ENCODE measurements at places on chromosomes 7 and 10.

DNA sequence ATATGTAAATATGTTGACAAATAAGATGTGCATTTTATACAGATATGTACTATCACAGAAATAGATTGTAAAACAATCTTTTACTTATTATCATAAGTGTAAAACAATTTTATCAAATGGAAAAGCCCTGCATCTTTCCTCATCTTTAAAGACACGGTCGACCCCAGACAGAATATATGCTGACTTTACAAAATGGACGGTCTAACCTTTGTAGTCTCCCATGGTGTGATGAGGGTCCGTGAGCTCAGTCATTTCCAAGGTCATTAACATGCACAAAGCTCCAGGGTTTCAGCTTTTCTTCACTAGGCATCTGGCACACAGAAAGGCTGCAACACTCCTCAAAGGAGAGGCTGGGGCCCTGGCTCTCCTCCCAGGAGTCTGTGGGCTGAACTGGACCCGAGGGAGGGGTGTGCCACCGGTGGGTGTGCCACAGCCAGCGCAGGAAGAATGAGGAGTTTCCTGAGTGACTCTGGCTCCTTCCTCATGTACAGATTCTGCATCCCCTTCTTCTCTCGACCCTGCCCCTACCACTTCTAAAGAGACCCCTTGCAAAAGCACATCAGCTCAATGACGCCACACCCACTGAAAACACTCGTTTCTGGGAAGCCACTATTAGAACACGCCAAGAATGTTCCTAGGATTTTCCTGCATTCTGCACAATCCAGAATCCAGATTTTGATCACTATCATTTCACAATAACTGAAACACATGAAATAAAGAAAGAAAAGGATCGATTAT is 26.2 kb upstream of the ABLIM1 start:
- peak; percentile 48 for DNase-seq

DNA sequence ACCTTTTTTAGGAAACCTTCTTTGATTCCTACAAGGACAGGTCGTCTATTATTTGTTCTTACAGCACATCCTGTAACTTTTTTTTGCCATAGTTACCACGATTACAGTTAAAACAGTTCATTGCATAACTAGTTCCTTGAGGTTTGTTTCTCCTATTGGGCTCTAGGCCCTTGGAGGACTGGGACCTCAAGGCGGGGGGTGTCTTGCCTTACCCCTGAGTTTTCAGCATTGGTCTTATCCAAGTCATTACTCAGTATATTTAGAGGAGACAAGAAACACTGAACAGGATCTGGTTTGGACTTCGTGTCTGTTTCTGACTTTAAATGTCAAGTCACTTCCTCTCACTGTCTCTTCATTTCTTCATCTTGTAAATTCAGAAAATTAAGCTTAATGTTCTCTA is 369.8 kb downstream of the SDK1 start:
- no peak for DNase-seq

- DNase-seq: no peak
Observed at GRCh38 chr10:104318326-104318725, 19.9 kb downstream of the ITPRIP start.

GRCh38 chr7:51070151-51070550 is 246.5 kb downstream of the COBL start:
- DNase-seq: no peak

DNA sequence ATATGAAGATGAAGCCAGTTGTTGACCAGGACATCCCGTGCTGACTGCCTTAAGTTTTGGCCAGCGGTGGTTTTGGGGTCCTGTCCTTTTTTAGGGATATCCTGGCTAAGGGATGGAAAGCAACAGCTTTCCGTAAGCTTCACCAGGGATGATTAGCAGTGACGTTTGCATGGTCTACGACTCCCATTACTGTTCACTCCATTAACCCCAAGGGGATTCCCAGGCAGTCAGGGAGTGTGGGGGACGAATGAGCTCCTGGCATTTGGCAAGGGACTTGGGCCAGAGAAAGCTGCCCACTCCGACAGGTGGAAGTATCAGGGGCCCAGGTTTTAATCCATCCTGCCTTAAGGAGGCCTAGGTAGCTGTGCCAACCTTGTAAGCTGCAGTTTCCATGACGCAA is 66.8 kb downstream of the ITGB1 start:
- no peak for DNase-seq

DNA sequence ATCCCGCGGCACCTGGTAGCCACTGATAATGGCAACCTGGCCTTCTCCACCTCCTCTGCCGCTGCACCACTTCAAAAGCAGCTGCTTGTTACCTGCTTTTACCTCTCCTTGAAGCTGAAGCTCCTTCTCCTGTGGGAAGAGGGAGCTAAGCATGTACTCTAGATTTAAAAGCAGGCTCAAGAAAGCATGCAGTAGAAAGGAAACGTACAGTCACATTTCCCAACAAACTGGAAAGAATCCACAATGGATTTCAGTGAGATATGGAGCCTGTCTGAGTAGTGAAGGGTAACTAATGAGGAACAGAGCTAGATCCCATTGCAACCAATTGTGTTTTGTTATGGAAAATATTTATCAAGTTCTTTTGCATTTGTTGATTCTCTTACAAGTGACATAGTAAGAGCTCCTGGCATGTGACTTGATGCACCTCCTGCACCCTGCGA is 457.4 kb upstream of the GALNT17 start:
- no peak for DNase-seq

GRCh38 chr10:52883996-52884871 is 111.7 kb upstream of the MBL2 start:
- DNase-seq: peak; percentile 94

GRCh38 chr7:53428045-53428444 is 392.6 kb downstream of the POM121L12 start:
- DNase-seq: peak; percentile 35

- no peak for DNase-seq
Observed at GRCh38 chr7:150967349-150967748, 10.8 kb downstream of the KCNH2 start.

GRCh38 chr7:99784007-99784406 is at the start of gene CYP3A4:
Gene CYP3A4, minus strand, starts transcription at chr7:99784184. Its CDS starts 103 bp downstream, at chr7:99784081.
- no peak for DNase-seq

DNA sequence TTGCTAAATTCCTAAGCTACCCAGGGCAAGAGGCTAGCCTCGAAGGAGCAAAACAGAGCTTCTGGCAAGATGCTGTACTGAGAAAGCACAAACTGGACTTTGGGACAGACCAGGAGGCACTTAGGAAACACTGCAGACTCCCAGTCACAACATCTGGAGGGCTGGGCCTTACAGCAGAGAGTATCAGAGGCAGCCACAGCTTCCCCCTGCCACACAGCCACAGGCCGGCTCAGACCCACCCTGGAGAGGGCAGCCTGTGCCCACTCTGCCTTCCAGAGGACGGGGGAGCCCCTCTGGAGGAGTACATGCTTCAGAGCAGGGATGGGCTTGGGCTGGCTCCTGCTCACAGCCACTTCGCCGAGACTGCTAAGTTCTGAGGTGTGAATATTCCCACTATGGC is 17.4 kb downstream of the ESYT2 start:
- DNase-seq: no peak

GRCh38 chr7:39355664-39356063 is 210.5 kb upstream of the YAE1 start:
- DNase-seq: no peak

- DNase-seq: no peak
Observed at GRCh38 chr7:44811093-44811492, 14.6 kb downstream of the PPIA start.

- no peak for DNase-seq
Observed at GRCh38 chr7:3453398-3453797, 152.3 kb downstream of the SDK1 start.

DNA sequence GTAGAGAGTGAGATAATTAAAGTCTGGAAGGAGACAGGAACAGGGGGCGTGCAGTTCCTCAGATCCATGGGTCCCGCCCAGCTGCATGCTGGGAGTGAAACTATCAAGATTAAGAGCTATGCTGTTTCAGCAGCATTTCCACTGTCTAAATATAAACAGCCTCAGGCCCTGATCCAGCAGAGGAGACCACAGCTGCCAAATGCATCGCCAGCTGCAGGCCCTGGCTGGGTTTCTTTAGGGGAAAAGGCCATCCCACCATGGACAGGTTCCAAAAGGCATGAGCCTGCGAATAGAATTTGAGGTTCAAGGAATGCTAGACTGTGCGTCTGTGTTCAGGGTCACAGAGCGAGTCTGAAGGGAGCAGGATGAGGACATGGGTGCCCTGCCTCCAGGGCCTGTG is 411.4 kb downstream of the PAXIP1 start:
- no peak for DNase-seq

DNA sequence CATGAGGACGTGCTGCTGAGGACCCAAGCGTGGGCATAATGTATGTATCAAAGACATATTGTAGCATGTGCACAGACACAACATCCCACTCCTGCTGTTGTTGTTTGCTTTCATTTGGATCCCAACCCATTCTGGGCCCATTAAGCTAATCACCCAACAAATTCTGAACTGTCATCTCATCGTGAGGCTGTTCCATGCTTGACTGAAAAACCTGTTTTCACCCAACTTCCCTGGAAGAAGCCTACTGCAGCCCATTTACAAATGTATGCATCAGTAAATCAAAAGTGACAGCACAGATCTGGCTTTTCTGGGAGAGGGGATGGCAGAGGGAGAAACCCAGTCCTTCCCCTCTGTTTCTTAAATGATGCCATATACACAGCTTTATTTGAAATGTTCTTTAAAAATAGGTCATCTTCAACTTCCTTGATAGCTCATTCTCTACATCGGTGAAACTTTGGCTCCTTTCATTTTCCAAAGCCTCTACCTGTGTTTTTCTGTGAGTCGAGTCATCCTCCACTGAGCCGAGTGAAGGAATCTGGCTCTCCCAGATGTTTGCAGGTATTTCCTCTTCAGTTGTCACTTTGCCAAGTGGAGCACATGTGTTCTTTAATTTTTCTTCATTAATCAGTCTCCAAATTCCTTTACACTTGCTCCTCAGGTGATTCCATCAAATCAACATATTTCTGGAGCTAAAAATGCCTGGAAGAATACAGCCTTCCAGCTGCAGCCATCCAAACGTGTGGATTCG is 151.8 kb downstream of the CHN2 start:
- DNase-seq: no peak

GRCh38 chr10:46020344-46020657 is 10.1 kb downstream of the NCOA4 start:
- no peak for DNase-seq

GRCh38 chr10:48800007-48800675 is 115.5 kb downstream of the WDFY4 start:
- DNase-seq: no peak

Data from RCC 7860 (cell line).